Lower lobe of right lung (tissue), 2 donors: ENCODE measurements at places on chromosomes 2 and 18. TPM values are rescaled to one million over a fixed set of nuclear protein-coding genes. Genes with fewer than 3 reads are reported as not detected.

The PTPRM gene
- total RNA-seq, result 85.2 TPM

The EPHA4 gene
- total RNA-seq, result 13.8 TPM

The MOCOS gene
- 4.2 TPM for total RNA-seq

The GNLY gene
- 21.5 TPM for total RNA-seq

The LCT gene
- not detected for total RNA-seq

The UNC80 gene
- total RNA-seq, result not detected

The PLB1 gene
- 5.5 TPM for total RNA-seq

The NEU4 gene
- not detected for total RNA-seq

The DYSF gene
- 41.2 TPM for total RNA-seq

DNA sequence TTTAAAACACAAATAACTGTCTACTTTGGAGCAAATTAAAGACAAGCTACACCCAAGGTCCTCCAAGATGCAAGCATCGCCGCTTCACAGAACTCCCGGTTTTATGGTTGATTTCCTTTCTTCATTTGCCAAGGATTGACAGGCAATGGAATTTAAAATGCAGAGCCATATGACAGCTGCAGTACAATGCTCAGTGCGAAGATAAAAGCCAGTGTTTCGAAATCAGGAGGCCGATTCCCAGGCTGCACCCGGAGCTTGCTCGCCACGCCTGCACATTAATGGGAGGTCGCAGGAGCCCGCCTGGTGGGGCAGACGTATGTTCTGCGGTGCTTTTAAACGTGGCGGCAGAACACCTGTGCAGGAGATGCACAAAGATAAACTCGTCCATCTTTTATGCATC lies 727.6 kb upstream of the SOX11 start:
- DNase-seq, result no peak

DNA sequence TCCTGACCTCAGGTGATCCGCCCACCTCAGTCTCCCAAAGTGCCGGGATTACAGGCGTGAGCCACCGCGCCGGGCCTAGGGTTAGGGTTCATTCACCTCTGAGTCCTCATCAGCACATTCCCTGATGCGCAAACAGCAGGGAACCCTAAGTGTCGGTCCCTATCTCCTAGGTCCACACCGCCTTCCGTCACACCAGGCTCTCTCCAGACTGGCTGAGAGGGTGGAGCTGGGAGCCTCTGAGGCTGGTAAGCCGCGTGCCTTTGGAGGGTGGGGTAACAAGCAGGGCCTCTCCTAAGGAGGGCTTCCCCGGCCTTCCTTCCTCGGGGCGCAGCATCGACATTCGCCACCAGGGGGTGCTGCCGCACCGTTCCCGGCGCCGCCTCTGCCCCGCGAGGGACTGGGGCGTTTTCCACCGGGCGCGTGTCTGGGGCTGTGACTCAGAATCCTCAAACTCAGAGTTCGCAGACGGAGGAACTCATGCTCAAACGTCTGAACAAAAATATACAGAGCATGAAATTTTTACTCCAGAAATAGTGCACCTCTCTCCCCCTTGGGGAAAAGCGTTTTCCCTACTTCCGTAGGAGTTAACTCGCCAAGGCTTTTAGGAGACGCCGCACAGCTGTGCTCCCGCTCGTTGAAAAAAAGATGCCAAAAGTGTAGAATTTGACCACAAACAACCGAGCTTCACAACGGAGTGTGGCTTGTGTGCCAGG lies 63.9 kb upstream of the ASAP2 start:
- DNase-seq, result peak; percentile 91

- no peak for DNase-seq
These were observed 820.0 kb downstream of the CPS1 start for GRCh38 chr2:211376410-211376809.

- DNase-seq, result no peak
These were observed 219.7 kb downstream of the GULP1 start for GRCh38 chr2:188511346-188511745.

GRCh38 chr2:169862816-169863215 lies 35.6 kb downstream of the UBR3 start:
- DNase-seq, result no peak

DNA sequence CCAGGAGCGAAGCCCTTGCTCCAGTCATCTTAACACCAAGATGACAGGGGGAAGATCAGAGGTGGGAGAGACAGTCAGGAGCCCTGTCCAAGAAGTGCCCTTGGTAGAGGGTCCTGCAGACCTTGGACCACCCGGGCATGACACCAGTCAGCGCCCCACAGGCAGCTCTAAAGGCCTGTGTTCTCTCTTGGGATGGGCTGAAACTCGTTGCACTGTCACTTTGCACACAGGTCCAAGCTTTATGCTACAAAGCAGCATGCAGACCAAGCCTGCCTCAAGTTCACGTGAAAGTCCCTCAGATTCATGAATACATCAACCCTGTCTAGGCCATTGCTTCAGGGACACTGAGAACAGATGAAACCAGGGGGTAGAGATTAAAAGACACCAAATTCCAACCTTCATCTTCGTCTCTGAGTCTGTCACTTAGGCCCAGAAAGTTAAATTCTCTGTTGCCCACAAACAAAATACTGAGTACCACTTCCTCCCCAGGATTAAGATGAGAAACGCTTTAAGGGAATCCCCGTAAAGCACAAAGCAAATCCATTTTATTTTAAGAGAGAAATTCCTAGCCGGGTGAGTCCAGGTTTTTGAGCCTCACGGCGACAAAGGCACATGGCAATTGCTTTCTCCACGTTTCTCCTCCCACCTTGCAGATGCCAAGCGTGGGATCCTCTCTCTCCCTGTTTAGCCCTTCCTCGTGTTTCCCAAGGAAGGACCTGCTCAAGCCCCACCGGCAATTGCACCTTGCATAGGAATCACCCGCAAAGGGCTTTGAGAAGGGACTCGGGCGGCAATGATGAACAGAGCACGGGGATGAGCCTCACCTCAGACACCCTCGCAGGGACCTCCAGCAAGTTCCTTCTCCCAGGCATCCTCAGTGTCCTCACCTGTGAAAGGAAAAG lies 75.0 kb upstream of the ID2 start:
- DNase-seq, result peak; percentile 21

GRCh38 chr18:78393086-78393862 lies 586.3 kb upstream of the SALL3 start:
- DNase-seq, result no peak

GRCh38 chr2:228474466-228474865 lies 293.0 kb upstream of the SPHKAP start:
- DNase-seq, result no peak

- no peak for DNase-seq
These were observed 15.0 kb upstream of the CTDP1 start for GRCh38 chr18:79664525-79665125.

DNA sequence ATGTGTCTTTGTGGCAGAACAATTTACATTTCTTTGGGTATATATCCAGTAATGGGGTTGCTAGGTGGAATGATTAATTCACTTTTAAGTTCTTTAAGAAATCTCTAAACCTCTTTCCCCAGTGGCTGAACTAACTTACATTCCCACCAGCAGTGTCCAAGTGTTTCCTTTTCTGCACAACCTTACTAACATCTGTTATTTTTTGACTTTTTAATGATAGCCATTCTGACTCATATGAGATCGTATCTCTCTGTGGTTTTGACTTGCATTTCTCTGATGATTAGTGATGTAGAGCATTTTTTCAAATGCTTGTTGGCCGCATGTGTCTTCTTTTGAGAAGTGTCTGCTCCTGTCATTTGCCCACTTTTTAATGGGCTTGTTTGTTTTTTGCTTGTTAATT lies 43.1 kb upstream of the PTH2R start:
- DNase-seq, result no peak

- peak; percentile 44 for DNase-seq
These were observed 544 bp downstream of the LRATD1 start for GRCh38 chr2:14633061-14633460.

DNA sequence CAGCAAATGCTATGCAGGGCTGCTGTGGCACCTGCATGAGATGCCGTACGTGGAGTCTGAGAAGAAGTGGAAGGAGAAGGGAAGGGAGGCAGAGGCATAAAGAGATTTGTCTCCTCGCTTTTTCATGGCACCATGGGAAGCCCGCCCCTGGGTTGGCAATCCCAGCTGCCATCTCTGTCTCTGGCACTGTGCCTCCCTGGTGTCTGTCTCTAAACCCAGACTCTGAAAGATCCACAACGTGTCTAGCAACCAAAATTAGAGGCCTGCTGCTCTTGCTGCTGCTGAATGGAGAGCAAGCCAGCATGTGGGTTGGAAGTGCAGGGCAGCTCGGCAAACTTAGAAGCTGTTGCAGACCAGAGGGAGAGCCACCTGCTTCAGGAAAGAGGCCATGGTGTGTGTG lies 53.1 kb downstream of the INO80C start:
- DNase-seq, result no peak

GRCh38 chr2:97653473-97653872 lies 7.6 kb downstream of the COX5B start:
- no peak for DNase-seq

GRCh38 chr2:216693414-216694080 lies 1.8 kb downstream of the IGFBP5 start:
- DNase-seq, result no peak

DNA sequence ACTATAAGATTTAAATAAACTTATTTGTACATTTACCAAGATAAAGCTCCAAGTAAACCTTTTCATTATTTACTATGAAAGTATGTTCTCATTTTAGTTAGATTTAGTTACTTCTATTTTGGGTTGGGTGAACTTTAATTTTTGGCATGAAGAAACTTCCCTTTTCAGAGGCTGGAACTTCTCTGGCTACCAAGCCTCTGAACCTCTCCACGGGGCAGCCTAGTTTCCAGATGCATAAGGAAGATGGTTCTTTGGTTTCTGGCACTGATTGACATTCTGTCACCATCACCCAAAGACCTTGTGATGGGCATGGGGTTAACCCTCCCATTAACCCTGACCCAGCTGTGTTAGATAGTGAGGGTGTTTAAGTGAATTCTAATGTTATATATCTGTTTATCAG lies 17.1 kb downstream of the PSD4 start:
- no peak for DNase-seq

- no peak for DNase-seq
These were observed 94.1 kb downstream of the PRPF40A start for GRCh38 chr2:152623076-152623740.
